Activated CD4-positive, alpha-beta T cell treated with anti-CD3 and anti-CD28 coated beads for 1 hour (primary cell): ENCODE measurements at places on chromosomes 4 and X.

- no peak for DNase-seq
These were observed 149.1 kb downstream of the PAPSS1 start for GRCh38 chr4:107570952-107571351.

GRCh38 chrX:88325634-88326033 lies 421.4 kb upstream of the CPXCR1 start:
- no peak for DNase-seq

DNA sequence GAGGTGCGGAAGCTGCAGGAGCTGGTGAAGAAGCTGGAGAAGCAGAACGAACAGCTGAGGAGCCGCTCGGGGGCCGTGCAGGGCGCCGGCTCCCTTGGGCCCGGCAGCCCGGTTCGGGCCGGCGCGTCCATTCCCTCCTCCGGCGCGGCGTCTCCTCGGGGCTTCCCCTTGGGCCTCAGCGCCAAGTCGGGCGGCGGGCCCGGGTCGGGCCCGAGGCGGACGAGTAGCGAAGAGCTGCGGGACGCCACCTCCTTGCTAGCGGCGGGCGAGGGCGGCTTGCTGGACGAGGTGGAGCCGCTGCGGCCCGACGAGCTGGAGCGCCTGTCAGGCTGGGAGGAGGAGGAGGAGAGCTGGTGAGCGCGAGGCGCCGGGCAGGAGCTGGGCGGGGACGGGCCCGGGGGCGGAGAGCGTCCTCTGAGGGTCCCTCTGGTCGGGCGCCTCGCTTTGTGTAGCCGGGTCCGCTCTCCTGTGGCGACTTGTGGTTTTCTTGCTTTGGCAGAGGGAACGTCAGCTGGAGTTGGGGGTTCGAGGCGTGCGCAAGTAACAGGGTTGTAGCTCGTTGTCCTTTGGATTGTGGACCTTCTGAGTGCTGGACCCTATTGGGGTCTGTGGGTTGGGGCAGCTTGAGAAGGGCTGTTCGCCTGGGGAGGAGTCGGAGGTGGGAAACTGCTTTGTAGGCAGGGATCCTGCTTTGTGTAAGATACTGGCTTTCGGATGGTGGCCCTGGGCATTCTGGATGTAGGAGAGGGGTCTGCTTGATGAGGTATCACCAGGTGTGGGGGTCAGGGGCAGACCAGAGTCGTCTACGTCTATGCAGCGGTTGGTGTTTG lies 662 bp downstream of the SLAIN2 start:
- DNase-seq: peak; percentile 26

- DNase-seq: no peak
These were observed 13.6 kb downstream of the TNIP3 start for GRCh38 chr4:121150486-121150885.

DNA sequence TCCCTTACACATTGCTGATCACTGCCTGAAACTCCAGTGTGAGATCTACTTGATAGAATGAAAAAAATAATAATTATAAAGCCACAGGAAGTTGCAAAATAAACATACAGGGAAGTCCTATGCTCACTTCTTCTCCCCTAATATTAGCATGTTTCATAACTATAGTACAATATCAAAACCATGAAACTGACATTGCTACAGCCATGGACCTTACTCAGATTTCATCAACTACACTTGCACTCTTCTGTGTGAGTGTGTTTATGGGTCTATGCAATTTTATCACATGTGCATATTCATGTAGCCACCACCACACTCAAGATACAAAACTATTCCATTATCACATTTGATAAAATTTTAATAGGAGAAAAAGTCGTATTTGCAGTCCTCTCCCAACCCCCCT lies 57.3 kb downstream of the SPINK2 start:
- no peak for DNase-seq

DNA sequence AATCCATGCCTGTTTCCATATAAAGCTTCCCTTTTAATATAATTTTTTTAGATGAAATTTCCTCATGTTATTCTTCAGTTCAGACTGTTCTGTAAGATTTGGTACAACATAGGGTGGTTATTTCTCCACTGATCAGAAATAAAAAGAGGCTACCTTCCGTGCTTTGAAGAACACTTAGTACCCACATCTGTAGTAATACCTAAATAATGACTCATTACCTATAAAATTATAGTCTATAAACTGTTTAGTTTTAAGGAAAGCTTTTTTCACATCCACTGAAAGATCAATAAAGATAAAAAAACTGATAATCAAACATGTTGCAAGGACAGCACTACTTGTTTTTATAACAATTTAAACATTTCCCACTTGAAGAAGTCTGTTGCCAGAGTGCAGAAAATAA lies 23.9 kb downstream of the TRPC3 start:
- DNase-seq: no peak

- DNase-seq: no peak
These were observed 28.2 kb downstream of the CHIC2 start for GRCh38 chr4:54036184-54036583.

- DNase-seq: no peak
These were observed 877 bp upstream of the SLC16A2 start for GRCh38 chrX:74420196-74421035.

DNA sequence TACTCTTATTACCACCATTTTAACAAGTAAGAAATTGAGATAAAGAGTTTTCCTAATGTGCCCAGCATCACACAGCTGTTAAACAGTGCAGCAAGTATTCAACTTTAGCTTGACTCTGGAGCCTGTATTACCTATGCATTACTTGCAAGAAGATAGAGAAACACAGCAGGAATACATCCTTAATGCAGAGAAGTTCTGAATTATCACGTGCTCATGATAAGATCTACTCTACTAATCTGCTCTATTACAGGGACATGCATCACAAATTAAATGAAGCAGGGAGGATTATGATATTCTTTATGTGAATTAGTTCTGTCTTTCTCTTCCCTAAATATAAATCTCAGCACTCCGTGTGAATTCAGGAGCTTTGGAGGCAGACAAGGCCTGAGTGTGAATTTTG lies 39.0 kb upstream of the PDGFC start:
- DNase-seq: no peak

DNA sequence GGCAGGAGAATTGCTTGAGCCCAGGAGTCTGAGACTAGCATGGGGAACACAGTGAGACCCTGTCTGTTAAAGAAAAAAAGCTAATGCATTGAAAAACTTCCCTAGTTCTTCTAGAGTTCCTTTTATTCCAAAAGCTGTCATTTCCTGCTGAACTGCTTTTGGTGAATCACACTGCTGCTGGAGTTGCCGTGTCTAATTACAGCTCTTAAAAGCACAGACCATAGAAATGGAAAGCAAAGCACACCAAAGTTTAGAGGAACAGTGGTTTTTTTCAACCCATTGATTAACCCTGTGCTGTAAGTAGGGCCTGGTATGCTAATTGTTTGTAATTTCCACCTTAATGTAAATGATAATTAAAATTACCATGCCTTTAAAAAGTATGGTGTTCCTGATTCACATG lies 52.4 kb downstream of the SEPTIN11 start:
- no peak for DNase-seq

GRCh38 chrX:12753366-12753765 lies 37.8 kb upstream of the PRPS2 start:
- no peak for DNase-seq

- no peak for DNase-seq
These were observed 102.7 kb upstream of the DHX15 start for GRCh38 chr4:24686866-24687692.

GRCh38 chr4:7414736-7415510 lies 19.8 kb downstream of the PSAPL1 start:
- no peak for DNase-seq

DNA sequence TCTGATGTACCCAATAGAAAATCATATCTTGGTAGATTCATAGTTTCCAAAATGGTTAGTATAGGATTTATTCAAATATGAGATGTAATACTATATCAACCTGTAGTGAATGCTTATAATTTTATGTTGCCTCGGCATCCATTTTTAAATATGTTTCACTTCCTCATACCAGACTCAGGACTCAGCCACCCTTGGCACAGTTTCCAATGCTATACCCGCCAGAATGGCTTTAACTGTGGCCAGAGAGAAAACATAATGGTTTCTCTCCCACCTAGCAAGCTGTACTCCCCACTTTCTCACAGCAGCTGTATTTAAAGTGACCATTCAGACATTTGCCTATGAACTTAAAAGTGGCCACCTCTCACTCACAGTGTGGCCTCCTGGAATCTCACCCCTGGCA lies 466.6 kb upstream of the PABPC4L start:
- DNase-seq: no peak

- no peak for DNase-seq
These were observed 80.1 kb upstream of the SHOX start for GRCh38 chrX:550514-550913.

DNA sequence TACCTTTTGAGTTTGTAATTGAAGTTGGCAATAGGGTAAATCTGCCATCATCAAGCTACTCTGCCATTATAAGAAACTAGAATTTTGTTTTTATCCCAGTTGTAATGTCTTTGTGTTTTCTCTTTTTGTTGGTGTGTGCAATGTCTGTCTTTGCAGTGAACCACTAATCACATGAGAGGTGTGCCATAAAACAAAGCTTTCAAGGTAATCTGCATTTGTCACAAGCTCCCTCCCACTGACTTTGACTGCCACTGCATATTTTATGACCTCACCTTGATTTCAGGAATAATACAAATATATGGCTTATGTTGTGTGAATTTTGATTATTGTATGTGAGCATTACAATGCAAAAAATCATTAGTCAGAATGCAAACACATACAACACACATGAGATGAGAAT lies 9.0 kb upstream of the GBA3 start:
- DNase-seq: no peak

DNA sequence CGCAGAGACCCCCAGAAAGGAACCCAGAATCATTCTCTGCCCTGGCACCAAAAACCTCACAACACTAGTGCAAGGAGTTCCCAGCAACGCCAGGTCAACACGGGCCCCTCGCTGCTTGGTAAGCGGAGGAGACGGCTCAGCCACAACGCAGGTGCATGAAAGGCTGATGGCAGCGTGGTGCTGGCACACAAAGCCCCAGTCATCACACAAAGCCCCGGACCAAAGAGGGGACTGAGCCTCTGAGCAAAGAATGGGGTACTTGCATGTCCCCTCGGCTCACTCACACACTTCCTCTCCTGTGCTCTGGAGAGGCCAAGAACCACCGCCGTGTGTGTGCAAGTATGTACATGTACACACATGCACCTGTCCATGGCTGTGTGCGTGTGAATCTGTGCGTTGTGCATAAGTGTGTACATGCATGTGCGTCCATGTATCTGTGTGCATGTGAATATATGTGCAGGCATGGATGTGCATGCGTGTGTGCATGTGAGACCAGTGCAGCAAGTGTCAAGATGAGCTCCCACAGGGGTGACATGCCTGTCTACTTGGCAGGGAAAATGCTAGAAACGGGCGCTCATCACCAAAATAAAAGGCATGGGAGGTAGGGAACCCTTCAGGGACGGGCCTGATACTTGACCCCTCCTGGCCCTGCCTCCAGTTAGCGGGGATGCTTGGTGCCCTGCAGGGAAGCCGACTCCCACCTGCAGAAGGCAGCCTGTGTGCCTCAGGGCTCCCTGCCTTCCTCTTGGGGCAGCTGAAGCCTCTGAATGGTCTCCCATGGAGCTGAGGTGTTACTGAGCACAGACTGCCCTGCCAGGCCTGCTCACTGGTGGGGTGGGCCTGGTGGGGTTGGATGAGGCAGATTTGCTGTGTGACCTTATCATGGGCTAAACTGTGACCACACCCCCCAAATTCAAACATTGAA lies 60.4 kb downstream of the ZFYVE28 start:
- no peak for DNase-seq

GRCh38 chr4:153748378-153748777 lies 11.4 kb downstream of the RNF175 start:
- DNase-seq: no peak

DNA sequence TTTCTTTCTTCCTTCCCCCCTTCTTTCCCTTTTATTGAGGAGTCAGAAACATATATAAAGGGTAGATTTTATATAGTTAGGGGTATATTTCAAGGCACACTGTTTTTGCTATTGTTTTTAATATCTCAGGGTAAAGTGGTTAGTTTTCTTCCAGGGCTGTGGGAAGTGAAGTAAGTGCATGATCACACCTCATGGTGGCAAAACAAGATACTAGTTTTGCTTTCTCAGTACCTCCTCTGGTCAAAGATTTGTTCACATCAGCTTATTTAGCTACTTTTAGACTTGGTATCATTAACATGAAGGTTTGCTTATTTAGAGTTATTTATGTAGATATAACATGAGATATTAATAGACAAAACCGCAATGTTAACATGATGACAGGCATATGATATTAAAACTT lies 21.8 kb downstream of the ADAM29 start:
- DNase-seq: no peak

DNA sequence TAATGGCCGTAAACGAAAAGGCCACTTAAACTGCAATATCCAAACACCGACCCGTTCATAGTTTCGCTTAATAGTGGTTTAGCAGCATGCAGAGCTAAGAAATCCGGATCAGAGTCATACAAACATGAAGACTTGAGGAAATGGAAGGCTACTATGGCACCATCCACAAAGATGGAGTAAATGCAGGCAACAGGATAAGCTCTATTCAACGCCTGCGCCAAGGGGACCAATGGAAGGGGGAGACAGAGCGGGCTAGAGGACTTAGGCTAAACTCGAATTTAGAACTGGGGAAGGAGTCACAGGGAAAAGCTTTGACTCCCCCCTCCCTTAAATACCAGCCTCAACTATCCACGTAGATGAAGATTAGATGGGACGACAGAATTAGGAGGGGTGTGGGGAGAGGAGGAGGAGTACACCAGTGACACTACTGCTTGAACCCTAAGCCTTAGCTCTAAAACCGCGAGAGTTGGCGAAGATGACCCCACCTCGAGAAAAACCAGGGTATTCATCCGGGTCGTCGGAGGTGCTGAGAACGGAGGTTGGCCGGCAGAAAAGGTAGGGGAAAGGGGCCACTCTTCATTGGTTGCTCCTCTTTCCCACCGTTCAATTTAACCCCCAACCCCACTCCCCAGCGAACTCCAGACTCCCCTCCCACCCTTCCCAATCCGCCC lies 3.5 kb downstream of the HUWE1 start:
- DNase-seq: no peak
